ENCODE measurements at places on chromosomes 16 and 17.
A peak's percentile ranks its signal among the peaks of the same experiment; 100 is the strongest.

DNA sequence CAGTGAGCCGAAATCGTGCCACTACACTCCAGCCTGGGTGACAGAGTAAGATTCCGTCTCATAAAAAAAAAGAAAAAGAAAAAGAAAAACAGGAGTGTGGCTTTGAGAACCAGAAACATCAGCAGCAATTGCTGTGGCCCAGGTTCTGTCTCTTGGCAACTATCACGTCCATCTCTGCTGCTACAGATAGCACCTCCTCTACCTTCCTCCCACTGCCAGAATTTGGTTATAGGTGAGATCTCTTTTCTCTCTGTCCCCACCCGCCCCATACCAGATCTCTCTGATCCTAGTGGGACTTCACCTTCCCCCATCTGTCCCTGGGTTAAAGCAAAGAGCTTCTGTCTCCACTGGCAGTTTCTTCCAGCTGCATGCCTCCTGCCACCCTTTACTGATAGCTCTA lies 3.1 kb downstream of the TLCD2 start:
- no peak for ATAC-seq

GRCh38 chr17:5864741-5865657 lies 205.2 kb upstream of the WSCD1 start:
- ATAC-seq = no peak

DNA sequence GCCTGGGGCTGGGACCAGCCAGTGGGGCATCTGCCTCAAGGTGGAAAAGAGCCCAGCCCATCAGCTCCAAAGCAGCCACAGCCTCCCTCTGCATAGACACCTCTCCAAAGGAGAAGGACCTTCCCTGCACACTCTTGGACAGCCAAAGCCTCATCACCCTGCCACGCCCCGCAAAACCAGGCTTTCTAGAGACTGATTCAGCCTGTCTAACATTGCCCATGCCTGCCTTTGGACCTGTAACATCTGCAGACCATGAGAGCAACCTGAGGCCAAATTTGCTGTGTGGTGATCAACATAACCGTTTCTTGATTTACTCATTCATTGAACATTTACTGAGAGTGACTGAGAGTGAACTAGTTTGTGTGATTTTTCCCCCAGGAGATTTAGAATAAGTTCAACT lies 219.7 kb upstream of the HSBP1 start:
- no peak for ATAC-seq

- ATAC-seq = no peak
These were observed 121.9 kb downstream of the CDYL2 start for GRCh38 chr16:80682421-80683070.

GRCh38 chr16:82384949-82385348 lies 214.9 kb upstream of the MPHOSPH6 start:
- ATAC-seq = no peak

DNA sequence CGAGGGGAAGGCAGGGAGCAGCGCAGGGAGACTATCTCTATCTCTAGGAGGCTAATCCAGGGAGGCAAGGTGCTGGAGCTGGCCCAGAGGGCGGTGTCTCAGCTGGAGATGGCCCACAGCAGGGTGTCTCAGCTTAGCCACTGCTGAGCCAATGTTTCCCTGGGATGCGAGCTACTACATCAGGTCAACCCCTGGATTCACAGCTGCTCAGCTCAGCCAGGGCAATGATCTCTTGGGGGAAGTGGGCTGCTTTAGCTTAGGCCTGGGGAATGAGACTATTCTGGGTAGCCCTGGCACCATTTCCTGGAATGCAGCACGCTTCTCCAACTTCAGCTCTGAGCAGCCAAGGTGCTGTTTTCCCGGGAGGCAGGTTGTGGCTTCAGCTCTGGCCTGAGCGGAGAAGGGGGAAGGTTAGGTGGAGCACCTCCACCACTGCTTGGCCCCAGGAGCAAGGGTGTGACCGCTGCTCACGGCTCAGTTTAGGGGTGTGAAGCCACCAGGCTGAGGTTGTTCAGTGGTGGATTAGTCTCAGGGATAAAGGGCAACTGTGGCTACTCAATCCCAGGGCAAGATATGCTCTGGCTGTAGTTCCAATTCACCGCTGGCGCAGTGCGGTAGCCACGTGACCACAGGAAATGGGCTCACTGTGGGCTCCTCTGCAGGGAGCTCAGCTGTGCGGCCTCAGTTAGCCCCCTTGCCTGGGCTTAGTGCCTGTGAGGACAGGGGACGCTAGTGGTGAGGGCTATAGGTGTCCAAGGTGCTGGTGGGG lies 5.2 kb upstream of the PRSS21 start:
- no peak for ATAC-seq

- ATAC-seq = no peak
These were observed 24.0 kb upstream of the CACNG1 start for GRCh38 chr17:67020293-67020766.

DNA sequence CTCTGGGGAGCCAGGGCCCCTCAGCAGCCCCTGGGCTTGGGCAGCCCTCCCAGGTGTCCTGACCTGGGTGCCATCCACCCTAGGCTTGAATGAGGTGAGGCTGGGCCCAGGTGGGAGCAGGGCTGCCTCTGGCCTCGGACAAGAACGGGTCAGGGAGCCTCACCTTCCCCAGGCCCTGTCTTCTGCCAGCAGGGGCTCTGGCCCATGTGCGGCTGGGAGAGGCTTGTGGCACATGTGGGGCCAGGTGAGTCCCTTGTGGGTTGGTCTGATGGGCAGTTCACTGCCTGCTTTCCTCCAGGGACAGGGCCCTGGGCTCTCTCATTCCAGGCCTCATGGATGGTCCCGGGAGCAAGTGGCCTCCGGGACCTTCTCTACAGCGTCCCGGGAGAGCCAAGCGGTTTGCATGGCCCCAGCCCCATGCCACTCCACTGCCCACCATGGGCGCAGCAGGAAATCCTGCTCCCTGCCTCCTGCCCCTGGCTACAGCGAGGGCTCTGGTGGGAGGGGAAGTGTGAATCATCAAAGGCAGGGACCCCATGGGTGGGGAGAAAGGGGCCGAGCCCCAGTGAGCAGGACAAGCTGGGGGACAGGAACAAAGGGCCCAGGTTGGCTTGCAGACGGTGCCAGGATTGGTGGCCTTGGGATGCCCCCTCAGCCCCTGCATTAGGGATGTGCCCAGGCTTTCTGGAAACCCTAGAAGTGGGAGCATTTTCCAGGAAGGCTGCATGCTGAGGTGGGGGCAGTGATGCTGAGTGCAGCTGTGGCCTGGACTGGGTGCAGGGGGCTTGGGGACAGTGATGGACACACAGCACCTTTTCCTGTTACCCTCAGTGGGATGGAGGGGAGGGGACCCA lies 12.2 kb downstream of the VASN start:
- no peak for ATAC-seq

DNA sequence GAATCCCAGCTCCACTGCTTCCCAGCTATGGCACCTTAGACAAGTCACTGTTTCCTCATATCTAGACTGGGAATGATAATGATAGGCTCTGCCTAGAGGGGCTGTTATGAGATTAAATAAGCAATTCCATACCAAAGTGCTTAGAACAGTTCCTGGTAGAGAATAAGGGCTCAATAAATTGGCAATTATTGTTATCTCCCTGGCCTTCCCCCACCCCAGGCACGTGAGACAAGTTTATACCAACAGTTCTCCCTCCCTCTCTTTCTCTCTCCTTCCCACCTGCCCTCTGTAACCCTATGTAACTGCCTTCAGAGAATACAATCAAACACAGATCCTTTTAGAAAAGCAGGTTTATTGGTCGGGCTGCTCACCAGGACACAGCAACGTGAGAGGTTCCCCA lies 13.9 kb upstream of the STAT3 start:
- no peak for ATAC-seq

- no peak for ATAC-seq
These were observed 66.4 kb downstream of the METRNL start for GRCh38 chr17:83145831-83146230.

DNA sequence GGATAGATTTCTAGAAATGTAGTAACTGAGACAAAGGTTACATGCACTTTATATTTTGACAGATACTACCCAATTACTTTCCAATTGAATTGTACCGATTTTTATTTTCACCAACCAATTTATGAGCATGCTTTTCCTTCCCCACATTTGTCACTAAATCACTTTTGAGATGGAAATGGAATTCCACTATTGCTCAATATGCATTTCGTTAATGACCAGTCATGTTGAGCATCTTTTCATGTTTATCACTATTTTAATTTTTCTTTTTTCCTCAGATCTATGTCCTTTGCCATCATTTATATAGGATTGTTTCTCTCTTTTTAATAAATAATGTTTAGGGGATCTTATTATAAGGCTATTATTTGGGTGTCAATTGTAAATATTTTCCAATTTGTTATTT lies 102.8 kb upstream of the SMIM36 start:
- ATAC-seq = no peak

- peak; percentile 67 for ATAC-seq
These were observed 41.6 kb downstream of the USP10 start for GRCh38 chr16:84741340-84741830.

DNA sequence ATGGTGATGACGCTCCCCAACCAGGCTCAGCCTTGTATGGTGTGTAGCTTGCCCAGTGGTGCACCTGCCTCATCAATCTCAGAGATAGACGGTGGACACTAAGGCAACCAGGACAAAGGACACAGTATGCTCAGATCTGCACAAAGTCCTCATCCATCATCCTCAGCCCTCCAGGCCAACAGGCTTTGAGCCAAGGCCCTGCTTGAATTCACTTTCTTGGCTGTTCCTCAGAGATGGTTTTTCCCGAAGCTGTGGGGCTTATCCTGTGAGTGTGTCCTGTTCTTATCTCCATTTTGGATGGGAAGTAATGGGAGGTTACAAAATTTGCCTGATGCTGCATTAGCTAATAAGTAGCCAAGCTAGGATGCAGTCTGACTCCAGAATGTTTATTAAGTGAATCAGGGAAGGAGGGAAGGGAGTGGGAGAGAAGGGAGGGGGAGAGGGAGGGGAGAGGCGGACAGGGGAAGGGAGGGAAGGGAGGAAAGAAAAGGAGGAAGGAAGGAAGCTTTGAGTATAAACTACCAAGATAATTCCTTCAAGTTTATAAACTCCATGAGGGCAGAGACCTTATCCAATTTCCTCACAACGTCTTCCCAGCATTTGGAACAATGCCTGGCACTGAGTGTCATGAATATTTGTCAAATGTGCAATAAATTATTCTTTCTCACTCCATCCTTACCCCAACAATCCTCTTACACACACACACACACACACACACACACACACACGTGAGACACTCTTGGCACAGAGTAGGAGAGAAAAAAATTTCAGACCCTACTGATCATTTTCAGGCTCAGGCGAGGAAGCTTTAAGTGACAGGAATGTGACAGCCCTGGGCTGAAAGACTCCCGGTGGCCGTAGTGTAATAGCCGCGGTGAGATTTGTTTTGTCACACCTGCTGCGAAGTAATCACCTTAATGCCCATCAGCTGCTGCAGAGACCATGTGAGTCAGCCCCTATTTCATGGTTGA lies 84.3 kb downstream of the BMERB1 start:
- ATAC-seq = no peak

- ATAC-seq = no peak
These were observed 33.4 kb upstream of the MMD start for GRCh38 chr17:55454906-55455474.

DNA sequence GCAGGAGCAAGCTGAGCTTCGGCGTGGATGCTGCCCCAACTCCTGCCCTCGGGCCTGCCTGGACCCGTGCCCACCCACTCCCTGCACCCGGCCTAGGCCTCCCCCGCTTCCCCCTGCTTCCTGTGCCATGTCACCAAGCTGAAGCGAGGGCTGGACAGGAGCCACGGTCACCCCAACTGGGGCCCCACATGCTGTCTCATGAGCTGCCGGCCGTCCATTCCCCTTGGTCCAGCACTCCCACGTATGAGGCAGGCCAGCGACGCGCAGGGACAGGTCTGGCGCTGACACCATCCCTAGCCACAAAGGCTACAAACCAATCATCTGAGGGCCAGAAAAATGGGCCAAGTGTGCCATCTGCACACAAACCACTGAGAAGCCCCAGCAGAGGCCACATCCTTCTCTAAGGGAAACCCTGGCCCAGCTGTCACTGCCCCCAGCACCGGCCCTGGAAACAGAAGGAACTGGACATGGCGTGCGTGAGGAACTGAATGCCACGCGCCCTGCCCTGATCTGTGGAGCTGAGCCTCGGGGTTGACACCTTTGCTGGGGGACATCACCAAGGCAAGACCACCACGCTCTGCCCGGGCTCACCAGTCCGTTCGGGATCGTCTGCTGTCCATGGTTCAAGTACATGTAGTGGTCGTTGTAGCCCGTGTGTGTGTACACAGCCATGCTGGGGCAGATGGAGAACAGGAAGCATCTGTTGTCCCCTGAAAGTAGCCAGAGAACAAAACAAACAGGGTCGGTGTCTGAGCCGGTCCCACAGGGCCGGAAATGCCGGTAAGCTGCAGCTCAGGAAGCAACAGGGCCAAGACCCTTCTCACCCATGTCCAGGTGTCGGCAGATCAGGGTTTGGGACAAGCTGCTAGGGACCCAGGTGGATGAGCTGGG lies 22.2 kb downstream of the MEAK7 start:
- no peak for ATAC-seq

DNA sequence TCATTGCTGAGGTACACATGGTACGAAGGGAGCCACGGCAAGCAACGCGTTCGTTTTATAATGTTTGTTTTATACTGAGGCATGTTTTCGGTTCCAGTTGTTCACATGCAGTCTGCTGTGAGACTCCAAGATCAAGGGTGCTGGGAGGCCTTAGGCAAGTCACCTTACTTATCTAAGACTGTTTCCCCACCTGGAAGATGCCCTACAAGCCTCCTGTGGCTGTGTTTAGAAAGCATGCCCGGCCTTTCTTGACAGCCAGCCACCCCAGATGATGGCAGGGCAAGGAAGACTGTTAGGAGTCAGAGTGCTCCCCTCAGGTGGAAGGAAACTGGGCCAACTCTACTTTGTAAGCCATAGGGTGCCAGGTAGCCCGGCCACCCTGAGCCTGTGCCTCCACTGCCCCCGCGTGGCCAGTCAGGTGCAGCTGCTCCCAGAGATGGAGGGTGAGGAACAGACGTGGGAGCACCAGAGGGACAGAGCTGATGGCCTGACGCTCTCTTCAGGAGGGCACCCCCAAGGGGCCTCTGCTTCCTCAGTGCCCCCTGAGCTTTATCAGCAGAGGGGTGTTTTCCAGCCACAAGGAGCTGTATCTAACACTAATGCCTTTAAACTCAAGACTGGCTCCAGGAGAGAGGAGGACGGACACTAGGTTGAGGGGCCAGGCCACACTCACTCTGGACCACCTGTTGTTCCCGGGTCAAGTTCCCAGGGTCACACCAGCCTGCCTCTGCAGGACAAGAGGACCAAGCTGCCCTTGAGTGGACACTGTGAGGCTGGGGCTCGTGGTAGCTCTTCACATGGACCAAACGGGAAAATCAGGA lies 5.4 kb downstream of the NAT9 start:
- peak; percentile 87 for ATAC-seq

GRCh38 chr16:23962001-23962400 lies 126.2 kb downstream of the PRKCB start:
- ATAC-seq = peak; percentile 66

GRCh38 chr17:60529806-60530205 lies 3.8 kb upstream of the APPBP2 start:
- no peak for ATAC-seq

GRCh38 chr16:8949536-8950418 lies 13.9 kb downstream of the USP7 start:
- ATAC-seq = no peak
